ENCODE measurements at places on chromosomes 2 and 18.
A peak's percentile ranks its signal among the peaks of the same experiment; 100 is the strongest.

- no peak for DNase-seq
Measured at GRCh38 chr2:48719480-48720177, 35.9 kb downstream of the LHCGR start.

- DNase-seq: no peak
Measured at GRCh38 chr2:134420920-134421319, 167.0 kb downstream of the MGAT5 start.

- DNase-seq: no peak
Measured at GRCh38 chr2:165357758-165358157, 111.7 kb upstream of the CSRNP3 start.

DNA sequence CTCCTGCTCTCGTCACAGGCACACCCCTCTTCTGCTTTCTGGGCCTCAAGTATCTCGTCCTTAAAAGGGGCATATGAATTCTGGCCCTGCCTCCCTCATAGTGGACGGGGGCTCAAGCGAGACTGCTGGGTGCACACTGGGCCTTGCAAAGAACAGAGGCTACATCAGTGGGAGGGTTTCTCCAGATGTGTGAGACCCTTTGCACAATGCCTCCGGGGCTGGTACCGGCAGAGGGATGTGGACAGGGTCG, 25.0 kb downstream of the CRACDL start:
- no peak for DNase-seq

- DNase-seq: no peak
Measured at GRCh38 chr2:61980758-61981157, 75.3 kb downstream of the COMMD1 start.

GRCh38 chr2:145601361-145601925, 1081.5 kb upstream of the ZEB2 start:
- DNase-seq: no peak

DNA sequence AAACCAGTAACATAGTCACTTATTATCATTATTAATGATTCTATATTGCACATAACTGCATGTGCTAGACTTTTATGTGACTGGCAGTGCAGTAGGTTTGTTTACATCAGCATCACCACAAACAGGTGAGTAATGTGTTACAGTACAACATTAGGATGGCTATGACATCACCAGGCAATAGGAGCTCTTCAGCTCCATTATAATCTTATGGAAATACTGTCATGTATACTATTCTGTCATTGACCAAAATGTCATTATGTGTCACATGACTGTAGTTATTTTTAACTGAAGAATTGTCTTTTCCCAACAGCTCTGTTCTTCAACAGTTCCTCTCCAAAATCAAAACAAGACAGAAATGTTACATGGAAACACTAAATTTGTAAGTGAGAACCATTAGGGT, 96.3 kb downstream of the C18orf54 start:
- DNase-seq: no peak

DNA sequence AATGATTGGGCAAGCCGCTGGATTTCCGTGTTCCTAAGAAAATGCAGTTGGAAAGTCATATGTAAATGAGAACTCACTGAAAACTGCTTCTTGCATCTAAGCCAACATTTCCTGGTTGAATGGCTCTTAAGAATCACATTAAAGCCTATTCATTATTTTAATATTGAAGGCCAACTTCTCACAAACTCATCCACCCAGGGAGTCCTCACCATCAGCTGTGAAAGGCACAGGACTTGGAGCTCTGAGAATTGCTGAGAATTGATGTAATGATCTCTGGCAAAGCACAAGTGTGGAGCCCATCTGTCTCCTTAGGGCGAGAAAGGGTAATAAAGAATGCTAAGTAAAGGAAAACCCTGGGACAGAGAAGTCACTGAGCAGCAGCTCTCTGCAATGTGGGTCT, 55.9 kb upstream of the APCDD1 start:
- no peak for DNase-seq

- no peak for DNase-seq
Measured at GRCh38 chr2:238811293-238811692, 36.6 kb upstream of the TWIST2 start.

- DNase-seq: no peak
Measured at GRCh38 chr2:236286873-236287545, 22.8 kb upstream of the ASB18 start.

- DNase-seq: no peak
Measured at GRCh38 chr2:152606081-152606480, 111.2 kb downstream of the PRPF40A start.

DNA sequence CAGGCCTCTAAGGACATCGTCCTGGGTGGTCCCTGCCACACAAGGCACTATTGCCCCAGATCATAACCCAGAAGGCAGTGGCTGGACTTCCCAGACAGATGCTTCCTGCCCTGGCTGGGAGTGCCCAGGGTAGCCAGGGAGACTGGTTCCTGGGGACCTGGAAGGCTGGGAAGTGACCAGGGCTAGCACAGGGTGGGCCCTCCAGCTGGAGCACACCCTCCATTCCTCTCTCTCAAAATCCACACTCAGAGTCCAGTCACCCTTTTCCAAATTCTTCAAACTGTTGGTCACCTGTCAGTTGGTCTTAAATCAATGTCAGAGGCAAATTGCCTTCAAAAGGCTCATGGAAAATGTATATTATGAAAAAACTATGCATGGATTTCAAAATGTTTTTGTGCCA, 11.6 kb upstream of the TUBB6 start:
- DNase-seq: no peak

- no peak for DNase-seq
Measured at GRCh38 chr2:50955081-50955480, 76.9 kb downstream of the NRXN1 start.

DNA sequence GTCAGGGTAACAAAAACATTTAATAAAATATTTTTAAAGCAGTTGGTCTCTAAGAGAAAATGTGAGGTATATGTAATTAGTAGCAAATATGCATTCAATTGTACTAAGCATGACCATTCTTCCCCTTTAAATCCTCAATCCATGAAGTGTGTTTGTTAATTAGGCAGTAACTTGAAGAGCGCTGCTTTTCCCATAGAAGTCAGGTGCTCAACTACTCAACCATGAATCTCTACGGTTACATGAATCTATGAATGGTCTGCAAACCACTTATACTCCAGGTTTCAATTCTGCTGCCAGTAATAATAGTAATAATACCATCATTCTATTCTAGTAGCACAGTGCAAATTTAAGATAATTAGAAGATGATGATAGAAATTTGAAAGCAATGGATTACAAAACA, 55.8 kb downstream of the SLC8A1 start:
- DNase-seq: no peak

GRCh38 chr18:66510357-66511045, 93.4 kb downstream of the CDH19 start:
- DNase-seq: no peak

- no peak for DNase-seq
Measured at GRCh38 chr18:64399566-64399965, 250.7 kb upstream of the LINC00305 start.

DNA sequence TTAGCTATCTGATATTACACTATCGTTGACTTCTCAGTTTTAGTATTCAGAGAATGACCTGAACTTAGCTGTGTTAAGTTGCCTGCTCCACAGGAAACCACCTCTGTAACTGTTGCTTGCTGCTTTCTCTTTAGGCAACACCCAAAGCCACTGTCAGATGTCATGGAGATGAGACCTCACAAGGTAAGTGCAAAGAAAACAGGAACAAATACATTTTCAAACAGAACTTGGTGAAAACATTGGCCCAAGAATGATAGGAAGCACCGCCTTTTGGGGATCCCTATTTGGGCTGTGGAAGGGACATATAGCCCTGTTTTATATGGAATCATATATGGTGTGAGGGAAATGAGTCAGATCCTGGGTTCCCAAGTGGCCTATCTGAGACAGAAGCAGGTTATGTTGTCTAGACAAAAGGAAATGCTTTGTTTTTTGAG, 143.4 kb downstream of the UBE2E3 start:
- peak; percentile 7 for DNase-seq

GRCh38 chr2:241692448-241692847, 5.8 kb upstream of the DTYMK start:
- no peak for DNase-seq

- DNase-seq: no peak
Measured at GRCh38 chr2:132845339-132845738, 175.3 kb upstream of the LYPD1 start.

DNA sequence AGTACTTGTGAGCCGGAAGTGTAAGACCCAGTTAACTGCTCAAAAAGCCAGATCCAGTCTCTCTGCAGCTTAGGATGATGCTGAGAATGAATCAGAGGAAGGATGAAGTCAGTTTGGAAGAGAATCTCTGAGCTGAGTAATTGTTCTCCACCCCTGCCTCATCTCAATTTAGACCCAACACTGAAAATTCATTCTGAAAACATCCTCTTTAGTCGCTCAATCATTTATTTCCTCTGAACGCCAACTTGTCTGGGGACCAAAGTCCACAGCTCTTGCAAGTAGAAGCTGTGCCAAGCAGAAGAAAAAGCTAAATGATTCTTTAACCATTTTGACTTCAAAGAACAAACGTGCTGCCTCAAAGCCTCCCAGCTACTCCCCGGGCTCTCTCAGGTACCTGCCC, 177.1 kb upstream of the KLHL29 start:
- no peak for DNase-seq

DNA sequence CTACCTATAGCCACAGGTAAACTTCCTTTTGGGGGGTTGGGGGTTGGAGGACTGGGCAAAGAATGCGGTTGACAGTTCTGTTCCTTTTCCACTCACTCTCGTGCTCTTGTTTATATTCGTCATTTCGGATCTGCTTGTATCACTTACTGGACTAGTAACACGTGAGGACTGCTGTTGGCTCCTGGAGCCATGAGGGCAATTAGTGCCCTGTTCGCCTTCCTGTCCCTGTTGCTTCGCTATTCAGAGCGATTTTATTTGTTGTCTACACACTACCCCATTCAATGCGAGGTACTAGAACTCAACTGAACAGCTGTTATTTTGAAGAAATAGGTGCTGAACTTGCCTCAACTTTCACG, 1.1 kb downstream of the KCNJ3 start:
- no peak for DNase-seq

DNA sequence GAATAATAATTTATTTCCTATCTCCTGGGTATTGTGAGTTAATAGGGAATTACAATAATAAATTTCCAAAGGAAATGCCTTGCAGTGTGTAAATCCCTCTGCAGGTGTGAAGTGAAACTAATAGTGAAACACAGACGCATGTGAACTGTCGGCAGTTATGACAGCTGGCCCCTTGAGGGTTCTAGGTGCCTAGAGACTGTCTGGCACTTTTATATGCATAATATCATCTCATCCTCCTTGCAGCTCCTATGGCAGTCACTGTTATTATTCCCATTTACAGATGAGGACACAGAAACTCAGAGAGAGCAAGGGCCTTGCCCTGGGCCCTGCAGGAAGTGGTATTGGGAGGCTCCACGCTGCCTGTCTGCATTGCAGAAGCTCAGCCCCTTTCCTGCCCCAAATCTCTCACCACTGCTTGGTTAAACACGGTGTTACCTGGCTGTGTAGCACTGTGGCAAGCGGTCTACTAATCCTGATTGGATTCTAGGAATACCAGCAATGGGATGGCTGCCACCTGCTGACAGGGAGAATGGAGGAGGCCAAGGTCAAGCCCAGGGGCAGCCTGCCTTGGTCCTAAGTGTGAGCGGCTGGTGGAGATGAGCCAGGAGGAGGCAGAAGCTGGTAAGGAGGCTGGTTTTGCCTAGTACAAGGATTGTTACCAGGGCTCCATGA, 32.8 kb upstream of the ACKR3 start:
- DNase-seq: no peak

DNA sequence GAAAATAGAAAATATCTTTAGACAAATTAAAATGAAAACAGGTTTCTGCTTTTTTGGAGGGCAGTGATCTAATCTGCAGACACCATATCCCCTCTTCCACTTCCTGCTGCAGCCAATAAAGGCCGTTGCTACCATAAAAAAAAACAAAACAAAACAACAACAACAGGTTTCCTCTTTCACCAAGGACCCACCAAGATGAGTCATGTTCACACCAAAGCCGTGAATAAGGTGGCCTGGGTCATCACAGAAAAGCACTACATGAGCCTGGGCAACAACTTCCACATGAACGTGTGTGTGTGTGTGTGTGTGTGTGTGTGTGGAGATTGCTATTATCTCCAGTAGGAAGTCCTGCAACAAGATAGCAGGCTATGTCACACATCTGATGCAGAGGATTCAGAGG, 24.8 kb upstream of the TFCP2L1 start:
- DNase-seq: no peak

All from GM12892 (cell line).